HT1080 (cell line): ENCODE measurements at places on chromosomes 5 and 9. TPM values are rescaled to one million over a fixed set of nuclear protein-coding genes. Genes with fewer than 3 reads are reported as not detected.

GRCh38 chr5:9069650-9070049 lies 476.2 kb downstream of the SEMA5A start:
- no peak for DNase-seq

- DNase-seq, result no peak
Observed at GRCh38 chr5:15737871-15738664, 238.1 kb downstream of the FBXL7 start.

GRCh38 chr9:16871336-16872151 lies 1.1 kb upstream of the BNC2 start:
- DNase-seq, result peak; percentile 70

GRCh38 chr5:151051066-151051930 lies 29.5 kb downstream of the TNIP1 start:
- DNase-seq, result peak; percentile 73

GRCh38 chr5:143312822-143313221 lies 90.7 kb downstream of the NR3C1 start:
- no peak for DNase-seq

GRCh38 chr9:19199012-19199411 lies 31.5 kb upstream of the DENND4C start:
- DNase-seq, result no peak

- DNase-seq, result no peak
Observed at GRCh38 chr9:70761139-70761670, 346.7 kb upstream of the KLF9 start.

GRCh38 chr9:27792971-27793689 lies 219.8 kb upstream of the C9orf72 start:
- DNase-seq, result no peak

DNA sequence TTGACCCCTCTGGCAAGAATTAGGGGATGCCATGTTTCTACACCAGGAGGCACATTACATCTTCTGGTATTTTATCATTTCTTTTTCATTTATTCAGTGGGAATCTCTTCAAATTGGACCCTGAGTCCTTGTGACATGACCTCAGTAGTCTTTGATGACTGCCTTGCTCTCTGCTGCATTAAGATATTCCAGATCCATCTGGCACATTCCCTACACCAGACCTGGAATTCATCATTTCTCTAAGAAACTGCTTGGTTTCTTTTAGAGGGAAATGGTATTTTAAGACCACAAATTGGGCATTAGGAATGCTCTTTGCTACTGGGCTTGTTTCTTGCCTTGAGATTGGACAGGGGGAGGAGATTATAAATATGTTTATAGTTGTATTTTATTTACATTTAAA lies 61.0 kb downstream of the GALNT10 start:
- no peak for DNase-seq

DNA sequence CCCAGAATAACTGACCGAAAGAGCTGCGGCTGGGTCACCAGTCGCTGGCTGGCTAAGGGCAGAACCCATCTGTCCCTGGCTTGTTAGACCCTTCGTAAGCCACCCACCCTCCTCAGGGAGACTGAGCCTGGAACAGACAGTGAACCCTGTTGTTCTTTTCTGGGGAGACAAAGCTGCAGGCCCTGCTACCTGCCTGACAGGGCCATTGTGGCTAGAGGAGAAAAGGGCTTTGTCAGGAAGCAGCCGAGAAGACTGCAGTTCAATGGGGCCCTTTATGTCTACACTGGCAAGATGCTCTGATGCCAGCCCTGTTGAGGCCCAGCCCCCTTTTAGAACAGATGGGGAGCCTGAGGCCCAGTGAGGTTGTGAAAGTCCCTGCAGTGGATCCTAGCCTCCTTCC lies 3.7 kb upstream of the NIPAL4 start:
- no peak for DNase-seq

DNA sequence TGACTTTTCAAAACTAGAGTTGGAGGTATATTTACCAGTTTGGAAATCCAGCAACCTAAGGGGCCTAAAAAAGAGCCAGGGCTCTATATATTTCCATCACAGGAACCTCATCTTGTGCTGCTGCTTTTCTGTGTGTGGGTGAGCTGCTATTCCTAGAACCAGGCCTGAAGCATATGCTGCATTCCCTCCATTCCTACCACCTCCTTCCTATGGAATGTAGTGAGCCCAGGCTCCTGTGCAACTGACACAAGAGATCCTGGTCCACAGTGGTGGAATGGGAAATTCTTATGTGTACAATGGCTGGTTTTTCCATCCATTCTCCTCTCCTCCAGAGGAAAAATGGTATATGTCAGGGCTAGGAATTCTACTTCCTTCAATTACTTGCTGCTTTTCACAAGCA lies 39.1 kb downstream of the SPEF2 start:
- no peak for DNase-seq

GRCh38 chr5:2892466-2893000 lies 141.1 kb upstream of the IRX2 start:
- DNase-seq, result no peak

DNA sequence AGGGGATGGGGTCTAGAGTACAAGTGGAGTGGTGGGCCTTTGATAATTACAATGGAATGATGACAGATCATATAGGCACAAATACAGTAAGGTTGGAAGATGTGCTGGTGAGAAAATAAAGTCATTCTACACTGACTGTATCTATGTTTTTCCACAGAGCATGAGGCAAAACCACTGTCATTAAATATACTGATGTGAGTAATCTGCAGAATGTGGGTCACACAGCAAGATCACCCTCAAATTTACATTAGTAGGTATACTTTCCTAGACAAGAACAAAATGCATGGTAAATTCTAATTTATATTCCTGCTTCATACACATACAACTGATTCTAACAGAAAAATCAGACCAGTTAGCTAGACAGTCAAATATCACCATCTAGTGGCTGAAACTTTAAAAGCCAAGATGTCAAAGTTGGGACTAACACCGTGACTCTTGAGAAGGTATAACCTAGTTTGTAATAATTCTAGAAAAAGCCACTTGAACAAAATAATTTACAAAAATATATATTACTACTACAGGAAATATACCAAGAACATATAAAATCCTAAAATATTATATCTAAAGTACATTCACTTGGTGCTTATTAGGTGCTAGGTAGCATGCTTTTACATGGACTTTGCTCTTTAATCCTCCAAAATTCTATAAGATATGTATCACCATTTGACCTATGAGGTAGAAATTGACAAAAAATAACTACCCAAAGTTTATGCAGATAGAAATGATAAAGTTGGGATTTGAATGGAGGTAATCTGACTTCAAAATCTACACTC lies 19.5 kb downstream of the TTC33 start:
- DNase-seq, result peak; percentile 61

GRCh38 chr5:87007737-87008136 lies 259.9 kb upstream of the RASA1 start:
- DNase-seq, result no peak

DNA sequence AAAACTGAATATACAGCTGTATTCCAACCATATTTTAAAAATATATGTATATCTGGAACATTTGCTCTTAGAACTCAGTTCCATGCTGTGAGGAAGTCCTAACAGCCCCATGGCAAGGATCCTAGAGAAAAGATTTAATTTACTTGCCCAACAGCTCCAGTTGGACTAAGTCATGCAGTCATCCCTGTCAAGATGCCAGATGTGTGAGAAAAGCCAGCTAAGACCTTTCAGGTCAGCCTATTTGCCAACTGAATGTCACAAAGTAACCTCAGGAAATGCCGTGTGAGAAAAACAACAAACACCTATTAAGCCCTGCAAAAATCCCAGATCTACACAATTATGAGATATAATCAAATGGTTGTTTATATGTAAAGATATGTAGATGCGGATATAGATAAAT lies 416.3 kb downstream of the NR2F1-AS1 start:
- peak; percentile 63 for DNase-seq

- no peak for DNase-seq
Observed at GRCh38 chr5:169272111-169272510, 28.8 kb downstream of the SLIT3 start.

GRCh38 chr9:131410044-131410491 lies 16.2 kb downstream of the PRRC2B start:
- DNase-seq, result no peak

DNA sequence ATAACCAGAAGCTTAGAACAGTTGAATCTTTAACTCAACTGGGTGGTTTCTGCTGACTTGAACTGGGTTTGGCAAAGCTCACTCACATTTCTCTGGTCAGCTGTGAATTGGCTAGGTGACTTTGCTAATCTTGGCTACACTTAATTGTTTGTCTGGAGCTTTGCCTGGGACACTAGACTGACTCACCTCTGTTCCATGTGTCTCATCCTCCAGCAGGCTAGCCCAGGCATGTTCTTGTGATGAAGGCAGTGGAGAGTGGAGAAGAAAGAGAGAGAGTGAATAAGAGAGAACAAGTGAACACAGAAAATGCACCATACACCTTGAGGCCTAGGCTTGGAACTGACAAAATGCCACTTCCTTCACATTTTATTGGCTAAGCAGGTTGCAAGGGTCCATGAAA lies 32.6 kb downstream of the SPATA31D1 start:
- peak; percentile 95 for DNase-seq

GRCh38 chr9:118058227-118058626 lies 354.0 kb downstream of the TLR4 start:
- DNase-seq, result no peak

DNA sequence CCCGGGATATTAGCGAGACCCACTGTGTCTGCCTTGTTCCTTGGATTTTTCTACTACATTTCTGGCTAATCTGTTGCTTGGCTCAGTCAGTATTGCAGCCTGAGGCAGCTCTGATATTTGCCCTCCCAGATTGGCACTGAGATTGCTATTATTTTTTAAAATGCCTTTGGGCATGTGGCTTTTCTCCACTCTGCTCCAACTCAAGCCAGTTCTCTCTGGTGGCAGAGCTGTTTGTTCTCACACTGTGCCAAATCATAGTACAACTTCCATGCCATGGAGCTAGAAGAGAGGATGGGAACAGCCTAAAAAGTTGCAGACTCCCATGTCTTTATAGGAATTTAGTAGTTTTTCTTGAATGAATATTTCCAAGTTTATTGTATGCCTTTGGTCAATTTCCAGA lies 155.9 kb upstream of the ATP10B start:
- no peak for DNase-seq

DNA sequence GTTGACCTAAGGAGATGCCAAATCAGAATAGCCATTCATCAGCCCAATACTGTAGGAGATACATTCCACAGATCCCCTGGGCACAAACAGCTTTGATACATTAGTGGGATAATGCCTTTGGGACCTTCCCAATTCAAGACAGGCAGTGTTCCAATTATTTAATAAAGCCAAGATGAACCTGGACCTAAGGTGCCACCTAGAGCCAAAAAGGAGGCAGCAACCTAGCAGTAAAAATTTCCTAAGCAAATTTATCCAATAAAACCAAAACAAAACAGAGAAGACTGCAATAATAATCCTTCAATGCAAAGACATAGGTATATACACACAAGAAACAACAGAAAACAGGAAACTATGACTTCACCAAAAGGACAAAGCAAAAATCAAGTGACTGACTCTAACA lies 253.0 kb downstream of the HINT1 start:
- no peak for DNase-seq

- DNase-seq, result no peak
Observed at GRCh38 chr9:125890826-125891225, 143.7 kb downstream of the PBX3 start.

GRCh38 chr5:59180515-59180914 lies 597.6 kb downstream of the RAB3C start:
- DNase-seq, result no peak

GRCh38 chr5:31408814-31409213 lies 123.1 kb downstream of the DROSHA start:
- DNase-seq, result peak; percentile 64

DNA sequence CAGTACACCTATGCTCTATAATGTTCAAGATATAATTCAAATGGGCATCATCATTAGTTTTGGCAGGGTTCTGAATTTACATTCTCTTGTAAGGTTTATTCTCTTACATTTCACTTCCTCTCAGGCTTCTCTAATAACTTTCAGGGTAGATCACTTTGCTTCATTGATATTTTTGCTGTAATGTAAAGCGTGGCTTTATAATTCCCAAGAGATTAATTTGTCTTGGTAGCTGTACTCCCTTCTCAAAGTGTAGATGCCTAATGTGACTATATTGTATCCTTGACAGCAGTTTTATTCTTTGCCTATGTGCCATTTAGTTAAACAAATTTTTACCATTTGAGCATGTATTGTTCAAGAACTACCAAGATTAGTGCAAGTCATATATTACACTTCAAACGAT lies 889.1 kb downstream of the TAF11L14 start:
- no peak for DNase-seq

DNA sequence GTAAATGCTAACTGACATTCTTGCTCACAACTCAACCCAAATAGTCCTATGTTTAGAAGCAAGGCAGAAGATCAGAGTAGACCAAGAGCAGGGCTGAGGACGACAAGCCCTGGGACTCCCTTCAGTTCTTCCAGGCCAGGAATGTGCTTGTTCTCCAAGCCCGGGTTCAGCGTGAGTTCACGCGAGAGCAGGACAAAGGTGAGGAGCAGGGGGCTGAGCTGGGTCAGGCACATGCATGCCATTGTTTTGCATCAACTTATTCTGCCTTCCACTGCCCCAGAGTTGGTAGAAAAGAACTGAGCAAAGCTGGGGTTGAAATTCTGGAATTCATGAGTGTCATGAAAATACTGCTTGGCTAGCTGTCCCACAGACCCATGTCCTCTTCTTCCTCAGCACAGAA lies 206.5 kb downstream of the PAX5 start:
- no peak for DNase-seq

DNA sequence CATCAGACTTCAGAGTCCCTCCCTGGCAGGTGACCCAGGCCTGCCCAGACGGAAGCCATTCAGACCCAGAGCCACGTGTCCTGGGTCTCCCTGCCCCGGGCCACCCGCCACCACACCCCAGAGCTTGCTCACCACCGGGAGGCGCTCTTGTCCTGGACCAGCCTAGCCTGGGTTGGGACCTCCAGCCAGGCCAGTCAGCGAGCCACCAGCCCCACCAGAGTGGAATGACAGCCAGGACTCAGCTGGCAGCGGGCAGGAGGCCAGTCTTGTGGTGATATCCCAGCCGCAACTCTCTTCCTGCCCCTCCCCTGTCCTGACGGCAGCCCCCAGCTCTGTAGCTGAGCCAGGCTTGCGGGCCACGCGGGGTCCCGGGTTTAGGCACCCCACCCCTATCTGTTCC lies 1.7 kb upstream of the PTGDS start:
- DNase-seq, result peak; percentile 45

- no peak for DNase-seq
Observed at GRCh38 chr5:177023303-177023664, 788 bp downstream of the ZNF346 start.

Gene ADAMTS2
- total RNA-seq, result 0.43 and 0.69 TPM in 2 replicates

Gene PRR7
- 34.3 and 43.4 TPM in 2 replicates for total RNA-seq

Gene ADAMTS16
- total RNA-seq, result 3.9 and 4.7 TPM in 2 replicates

Gene OR1Q1
- total RNA-seq, result not detected in 2 replicates

Gene FSTL4
- 0.30 and 0.47 TPM in 2 replicates for total RNA-seq

Gene ADAMTS13
- 0.07 and 0.19 TPM in 2 replicates for total RNA-seq

Gene BOD1
- total RNA-seq, result 56.3 and 65.1 TPM in 2 replicates

Gene MAN2A1
- total RNA-seq, result 24.8 and 26.4 TPM in 2 replicates

Gene IL9
- not detected in 2 replicates for total RNA-seq

Gene SPATA31D4
- total RNA-seq, result not detected in 2 replicates

Gene SLC6A7
- 0.03 TPM in 1 of 2 replicates, not detected in the other for total RNA-seq

Gene SAPCD2
- 58.5 and 69.2 TPM in 2 replicates for total RNA-seq

Gene FCN2
- not detected in 2 replicates for total RNA-seq

Gene ADGRD2
- total RNA-seq, result not detected in 2 replicates

Gene SPOCK1
- total RNA-seq, result 21.7 and 38.5 TPM in 2 replicates

Gene IL4
- not detected in 2 replicates for total RNA-seq

Gene SH3PXD2B
- total RNA-seq, result 5.3 and 6.4 TPM in 2 replicates

Gene FGF18
- 0.06 TPM in 1 of 2 replicates, not detected in the other for total RNA-seq

Gene PCSK5
- total RNA-seq, result 2.1 and 2.3 TPM in 2 replicates
